Activated CD4-positive, alpha-beta T cell treated with anti-CD3 and anti-CD28 coated beads, Interleukin-10, Interleukin-2, amounts not matched to agents 100 ng/mL and 50 ng/mL, durations not matched to agents 16 hours and 8 hours (primary cell): ENCODE measurements at places on chromosomes 3 and 15.

DNA sequence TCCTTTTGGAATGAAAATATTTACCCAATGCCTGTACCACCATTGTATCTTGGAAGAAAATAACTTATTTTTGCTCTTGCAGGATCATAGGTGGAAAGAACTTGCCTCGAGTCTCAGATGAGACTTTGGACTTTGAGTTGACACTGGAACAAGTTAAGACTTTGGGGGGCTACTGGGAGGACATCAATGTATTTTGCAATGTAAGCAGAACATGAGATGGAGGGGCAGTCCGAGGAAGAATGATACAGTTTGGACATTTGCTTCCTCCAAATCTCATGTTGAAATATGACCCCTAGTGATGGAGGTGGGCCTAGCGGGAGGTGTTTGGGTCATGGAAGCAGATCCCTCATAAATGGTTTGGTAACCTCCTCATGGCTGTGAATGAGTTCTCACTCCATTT, 1428.6 kb downstream of the ZPLD1 start:
- no peak for DNase-seq

GRCh38 chr15:50764461-50765194, 878 bp downstream of the SPPL2A start:
- DNase-seq: peak; percentile 64

GRCh38 chr3:30520699-30521098, 85.7 kb upstream of the TGFBR2 start:
- no peak for DNase-seq

- no peak for DNase-seq
These were observed 29.4 kb upstream of the GUCA1C start for GRCh38 chr3:108983051-108983450.
